ENCODE measurements at places on chromosomes 4 and X.

DNA sequence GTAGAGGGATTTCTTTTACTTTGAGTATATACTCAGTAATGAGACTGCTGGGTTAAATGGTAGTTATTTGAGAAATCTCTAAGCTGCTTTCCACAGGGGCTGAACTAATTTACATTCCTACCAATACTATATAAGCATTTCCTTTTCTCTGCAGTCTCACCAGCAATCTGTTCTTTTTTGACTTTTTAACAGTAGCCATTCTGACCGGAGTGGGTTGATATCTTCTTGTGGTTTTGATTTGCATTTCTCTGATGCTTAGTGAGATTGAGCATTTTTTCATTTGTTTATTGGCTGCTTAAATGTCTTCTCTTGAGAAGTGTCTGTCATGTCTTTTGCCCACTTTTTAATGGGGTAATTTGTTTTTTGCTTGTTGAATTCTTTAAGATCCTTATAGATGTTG is 43.3 kb downstream of the SPCS3 start:
- no peak for DNase-seq
- H3K27me3 ChIP-seq = no peaks in the 10 kb centered on the region
- peaks cover 8% of the 10 kb centered on the region for H3K4me1 ChIP-seq

DNA sequence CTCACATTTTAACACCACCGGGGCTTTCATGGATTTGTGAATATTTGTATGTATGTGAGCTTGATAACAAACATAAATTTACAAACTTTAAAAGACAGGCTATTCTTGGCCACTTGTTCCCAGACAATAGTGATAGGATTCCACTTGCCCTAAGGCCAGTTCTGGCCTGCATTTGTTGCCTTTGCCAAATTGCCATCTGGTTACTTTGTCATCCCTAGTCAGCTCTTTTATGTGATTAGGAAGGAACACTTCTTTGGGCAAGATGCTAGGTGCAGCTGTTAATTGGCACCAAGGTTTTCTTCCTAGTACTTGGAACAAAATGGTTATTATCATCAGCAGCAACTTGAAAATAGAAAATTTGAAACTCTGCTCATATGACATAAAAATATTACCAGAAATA is 63.3 kb downstream of the CCSER1 start:
- no peaks in the 10 kb centered on the region for H3K27me3 ChIP-seq
- no peak overlapping the region for H3K4me3 ChIP-seq
- no peak overlapping the region for H3K27ac ChIP-seq
- no peaks in the 10 kb centered on the region for H3K4me1 ChIP-seq
- no peaks in the 10 kb centered on the region for H3K36me3 ChIP-seq
- no peak for DNase-seq

- no peaks in the 10 kb centered on the region for H3K36me3 ChIP-seq
- H3K27me3 ChIP-seq = no peaks in the 10 kb centered on the region
- H3K4me3 ChIP-seq = no peak overlapping the region
- no peak overlapping the region for H3K27ac ChIP-seq
- no peaks in the 10 kb centered on the region for H3K4me1 ChIP-seq
These were observed 1012.0 kb downstream of the RPA4 start for GRCh38 chrX:97895751-97896150.

- no peaks in the 10 kb centered on the region for H3K4me1 ChIP-seq
- no peak overlapping the region for H3K27ac ChIP-seq
- H3K36me3 ChIP-seq = no peaks in the 10 kb centered on the region
These were observed 32.0 kb downstream of the ATXN3L start for GRCh38 chrX:13287816-13288215.

- H3K4me1 ChIP-seq = no peaks in the 10 kb centered on the region
- no peaks in the 10 kb centered on the region for H3K36me3 ChIP-seq
- H3K27ac ChIP-seq = no peak overlapping the region
- no peak for DNase-seq
- no peaks in the 10 kb centered on the region for H3K27me3 ChIP-seq
These were observed 441.6 kb upstream of the PITX2 start for GRCh38 chr4:111064342-111064993.

- no peak for DNase-seq
- H3K4me1 ChIP-seq = no peaks in the 10 kb centered on the region
- H3K4me3 ChIP-seq = no peak overlapping the region
These were observed 129.1 kb downstream of the CPZ start for GRCh38 chr4:8721621-8722020.

DNA sequence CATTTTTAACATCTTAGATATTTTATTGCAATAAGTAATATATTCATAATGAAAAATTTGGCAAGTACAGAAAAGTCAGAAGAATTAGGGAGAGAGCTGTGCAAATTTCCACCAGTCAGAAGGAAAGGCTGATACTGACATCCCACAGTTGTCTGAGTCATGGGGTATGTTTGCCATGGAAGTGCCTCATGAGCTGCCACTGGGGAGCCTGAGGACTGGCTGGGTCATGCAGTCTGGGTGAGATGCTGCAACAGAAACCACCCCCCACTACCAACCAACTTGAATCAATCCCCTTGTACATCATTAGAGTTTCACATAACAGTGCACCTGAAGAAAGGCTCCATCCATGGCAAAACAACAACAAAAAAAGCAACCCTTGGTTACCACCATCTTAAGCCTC is 45.2 kb upstream of the ENPP6 start:
- H3K4me3 ChIP-seq = no peak overlapping the region
- no peaks in the 10 kb centered on the region for H3K4me1 ChIP-seq
- no peaks in the 10 kb centered on the region for H3K36me3 ChIP-seq
- no peak overlapping the region for H3K27ac ChIP-seq

Data from vagina (tissue), 2 donors.